Left ventricle myocardium inferior (tissue), 1 donor: ENCODE measurements at places on chromosomes 13 and 19. TPM values are rescaled to one million over a fixed set of nuclear protein-coding genes. Genes with fewer than 3 reads are reported as not detected.
A peak's percentile ranks its signal among the peaks of the same experiment; 100 is the strongest.

CD22 gene
- total RNA-seq = not detected

SOHLH2 gene
- not detected for total RNA-seq

FAM216B gene
- 0.99 TPM for total RNA-seq

DNA sequence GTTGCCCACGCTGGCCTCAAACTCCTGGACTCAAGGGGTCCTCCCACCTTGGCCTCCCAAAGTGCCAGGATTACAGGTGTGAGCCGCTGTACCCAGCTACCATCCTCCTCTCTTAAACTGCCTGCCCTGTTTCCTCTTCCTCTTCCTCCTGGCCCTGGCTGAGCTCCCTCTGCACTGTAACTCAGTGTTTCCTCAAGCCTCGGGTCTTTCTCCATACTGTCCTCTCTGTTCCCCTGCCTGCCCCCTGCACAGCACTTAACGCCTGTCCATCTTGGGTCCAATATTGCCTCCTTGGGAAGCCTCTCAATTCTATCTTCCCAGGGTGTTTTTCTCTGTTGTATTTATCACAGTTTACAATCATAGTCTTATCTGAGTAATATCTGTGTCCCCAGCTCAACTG is 6.1 kb downstream of the LIPE start:
- peaks cover 64% of the 10 kb centered on the region for H3K4me1 ChIP-seq
- H3K27ac ChIP-seq = peak overlapping the region; percentile 90

DNA sequence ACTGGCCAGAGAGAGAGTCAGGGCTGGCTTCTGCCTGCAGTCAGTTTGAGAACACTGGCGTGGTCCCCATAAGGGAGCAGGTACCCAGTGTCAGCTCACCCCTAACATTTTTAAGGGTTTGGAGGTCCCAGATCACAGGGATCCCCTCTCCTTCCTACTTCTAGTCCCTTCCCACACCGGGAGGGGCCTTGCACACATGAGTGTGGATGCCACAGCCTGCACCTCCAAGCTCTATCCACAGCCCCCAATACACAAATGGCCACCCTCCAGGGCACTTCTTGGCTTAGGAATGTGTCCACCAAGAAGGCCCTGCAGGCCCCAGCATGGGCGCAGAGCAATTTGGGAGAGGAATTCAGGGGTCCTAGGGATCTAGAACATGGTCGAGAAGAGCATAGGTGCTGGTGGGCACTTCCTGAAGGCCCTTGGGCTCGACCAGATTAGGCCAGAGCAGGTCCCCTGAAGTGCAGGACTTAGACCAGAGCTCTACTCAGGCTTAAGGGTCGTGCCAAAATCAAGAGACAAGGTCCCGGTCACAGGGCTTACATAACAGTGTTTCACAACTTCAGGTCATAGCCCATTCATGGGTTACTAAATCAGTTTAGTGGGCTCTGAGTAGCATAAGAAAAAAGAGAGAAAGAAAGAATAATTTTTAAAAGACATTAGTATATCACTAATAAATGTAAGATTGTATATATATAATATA is 16.0 kb downstream of the FXYD5 start:
- no peak for DNase-seq
- H3K4me1 ChIP-seq = peaks cover 7% of the 10 kb centered on the region
- H3K4me3 ChIP-seq = no peak overlapping the region
- H3K27me3 ChIP-seq = no peaks in the 10 kb centered on the region
- peaks cover 19% of the 10 kb centered on the region for H3K36me3 ChIP-seq
- no peak overlapping the region for H3K27ac ChIP-seq

DNA sequence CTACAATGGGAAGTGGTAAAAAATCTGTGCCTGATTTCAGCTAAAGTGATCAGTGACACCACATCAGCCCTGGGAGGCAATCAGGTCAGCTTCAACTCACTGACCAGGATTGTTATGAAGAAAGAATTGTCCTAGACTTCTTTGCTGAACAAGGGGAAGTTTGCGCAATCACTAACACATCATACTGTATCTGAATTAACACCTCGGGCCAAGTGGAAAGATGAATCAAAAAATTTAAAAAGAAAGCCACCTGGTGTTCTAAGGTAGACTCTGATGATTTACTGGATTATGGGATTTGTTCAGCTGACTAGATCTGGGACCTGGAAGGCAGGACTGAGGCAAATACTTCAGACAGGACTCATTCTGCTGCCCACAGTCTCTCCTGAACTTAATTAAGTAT is 161.8 kb downstream of the DIAPH3 start:
- no peak for DNase-seq
- H3K4me3 ChIP-seq = no peak overlapping the region

- H3K4me3 ChIP-seq = no peak overlapping the region
- H3K27ac ChIP-seq = no peak overlapping the region
- no peaks in the 10 kb centered on the region for H3K27me3 ChIP-seq
- DNase-seq = no peak
These were observed 20.4 kb upstream of the FAM216B start for GRCh38 chr13:42760951-42761350.
